Stimulated activated CD8-positive, alpha-beta memory T cell treated with anti-CD3 and anti-CD28 coated beads, Interleukin-7, amount 100 ng/mL, for 1 hour (primary cell): ENCODE measurements at places on chromosomes 6 and 20.

GRCh38 chr6:14518515-14519217 is 401.1 kb downstream of the CD83 start:
- DNase-seq, result no peak

- DNase-seq, result no peak
These were observed 680.9 kb downstream of the MAFB start for GRCh38 chr20:40008177-40008576.

DNA sequence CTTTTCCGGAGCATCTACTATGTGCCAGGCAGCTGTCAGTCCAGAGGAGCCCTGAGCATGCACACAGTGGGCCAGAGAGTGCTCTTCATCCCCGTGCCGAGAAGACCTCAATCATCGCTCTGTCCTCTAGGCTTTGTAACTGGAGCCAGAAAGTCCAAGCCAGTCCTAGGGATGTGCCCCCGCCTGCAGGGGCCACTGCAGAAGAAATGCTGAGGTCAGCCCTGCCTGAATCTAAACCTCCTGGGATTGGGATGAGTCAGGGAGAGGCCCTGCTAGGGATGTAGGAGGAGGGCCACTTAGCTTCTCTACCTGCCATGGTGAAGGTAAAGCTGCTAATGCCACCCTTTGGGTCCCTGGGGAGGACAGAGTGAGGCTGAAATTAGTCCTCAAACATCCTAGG is 146.8 kb downstream of the CDC5L start:
- DNase-seq, result no peak

DNA sequence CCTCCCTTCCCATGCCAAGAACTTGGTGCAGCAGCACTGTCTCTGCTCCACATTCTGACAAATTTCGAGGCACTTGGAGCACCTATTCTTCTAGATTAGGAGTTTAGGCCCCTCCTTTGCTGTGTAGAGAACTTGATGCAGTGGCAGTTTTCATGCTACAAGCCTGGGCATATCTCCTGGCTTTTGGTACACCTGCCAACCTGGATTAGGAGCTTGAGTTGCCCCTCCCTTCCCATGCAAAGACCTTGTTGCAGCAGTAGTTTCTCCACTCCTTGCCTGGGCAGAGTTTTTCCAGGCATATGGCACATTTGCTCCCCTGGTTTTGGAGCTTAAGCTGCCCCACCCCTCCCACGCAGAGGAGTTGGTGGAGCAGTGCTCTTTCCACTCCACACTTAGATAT is 956.1 kb downstream of the EYS start:
- DNase-seq, result no peak

- no peak for DNase-seq
These were observed 101.1 kb upstream of the ID4 start for GRCh38 chr6:19736066-19736465.

DNA sequence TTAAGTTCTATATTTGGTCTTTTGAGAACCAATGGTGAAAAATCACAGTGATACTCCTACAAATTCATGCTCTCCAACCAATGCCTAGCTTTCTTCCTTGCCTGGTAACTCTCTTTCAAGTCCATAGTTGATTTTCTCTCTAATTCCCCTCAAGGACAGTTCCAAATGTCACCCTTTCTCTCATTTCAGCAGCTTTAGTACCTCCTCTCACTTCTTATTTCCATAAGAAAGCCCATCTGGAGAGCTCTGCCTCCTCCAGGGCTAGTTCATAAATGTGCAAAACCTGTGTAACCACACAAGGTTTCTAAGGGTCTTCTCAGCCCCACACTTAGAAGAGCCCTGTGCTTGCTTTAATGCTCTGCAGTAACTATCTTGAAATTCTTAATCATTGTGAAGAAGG is 155.4 kb upstream of the PLCB4 start:
- no peak for DNase-seq

DNA sequence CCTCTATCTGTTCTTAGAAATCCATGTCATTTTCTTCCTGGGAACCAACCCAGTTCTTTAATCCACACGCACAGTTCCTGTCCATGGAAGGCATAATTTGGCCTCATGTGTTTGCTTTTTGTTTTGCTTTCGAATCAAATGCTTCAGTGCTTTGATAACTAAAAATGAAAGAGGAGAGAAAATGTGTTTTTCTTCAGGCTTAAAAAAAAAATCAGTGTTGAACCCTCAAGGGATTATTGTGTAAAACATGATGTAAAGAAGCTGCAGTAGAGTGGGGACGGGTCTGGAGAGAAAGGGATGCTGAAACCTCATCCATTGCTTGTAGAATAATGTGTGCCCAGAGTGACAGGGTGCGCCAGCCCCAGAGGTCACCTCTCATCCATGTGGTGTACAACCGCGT is 197.5 kb upstream of the JARID2 start:
- DNase-seq, result no peak

GRCh38 chr6:45838451-45838850 is 177.2 kb downstream of the CLIC5 start:
- DNase-seq, result no peak

- DNase-seq, result no peak
These were observed 4.8 kb downstream of the GMNN start for GRCh38 chr6:24779416-24780016.

DNA sequence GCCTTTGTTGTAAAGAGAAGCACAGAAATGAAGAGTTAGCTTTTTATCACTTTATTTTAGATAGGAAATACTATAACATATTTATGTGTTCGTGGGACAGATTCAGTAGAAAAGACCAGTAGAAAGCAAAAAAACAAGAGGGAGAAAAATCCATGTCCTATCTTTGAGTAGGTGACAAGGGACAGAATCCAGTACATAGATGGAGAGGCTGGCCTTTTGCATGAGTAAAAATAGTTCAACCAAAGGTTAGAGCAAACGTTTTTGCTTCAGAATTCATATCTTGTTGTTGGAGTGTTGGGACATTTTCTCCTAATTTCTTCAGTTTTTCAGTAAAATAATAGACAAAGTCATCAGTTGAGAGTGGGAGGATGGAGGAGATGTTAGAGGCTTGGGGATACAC is 19.6 kb upstream of the FAM83B start:
- DNase-seq, result no peak

DNA sequence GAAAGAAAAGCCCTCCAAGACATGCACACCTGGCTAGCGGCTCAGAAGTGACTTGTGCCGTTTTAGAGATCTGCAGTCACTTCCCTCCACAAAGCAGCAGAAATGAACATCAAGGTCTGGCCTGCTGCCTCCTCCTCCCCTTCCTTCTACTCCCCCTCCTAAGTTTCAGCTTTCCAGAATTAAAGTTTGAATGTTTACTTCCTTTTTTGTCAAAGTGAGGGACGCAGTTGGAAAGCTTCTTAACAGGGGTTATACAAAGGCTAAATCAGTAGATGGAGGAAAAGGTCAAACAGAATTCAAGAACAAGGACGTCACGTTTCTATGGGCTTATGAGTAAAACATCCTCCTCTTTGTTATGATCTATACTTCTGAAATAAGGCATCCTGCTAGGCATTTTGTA is 227.7 kb downstream of the SLC35F1 start:
- DNase-seq, result no peak

DNA sequence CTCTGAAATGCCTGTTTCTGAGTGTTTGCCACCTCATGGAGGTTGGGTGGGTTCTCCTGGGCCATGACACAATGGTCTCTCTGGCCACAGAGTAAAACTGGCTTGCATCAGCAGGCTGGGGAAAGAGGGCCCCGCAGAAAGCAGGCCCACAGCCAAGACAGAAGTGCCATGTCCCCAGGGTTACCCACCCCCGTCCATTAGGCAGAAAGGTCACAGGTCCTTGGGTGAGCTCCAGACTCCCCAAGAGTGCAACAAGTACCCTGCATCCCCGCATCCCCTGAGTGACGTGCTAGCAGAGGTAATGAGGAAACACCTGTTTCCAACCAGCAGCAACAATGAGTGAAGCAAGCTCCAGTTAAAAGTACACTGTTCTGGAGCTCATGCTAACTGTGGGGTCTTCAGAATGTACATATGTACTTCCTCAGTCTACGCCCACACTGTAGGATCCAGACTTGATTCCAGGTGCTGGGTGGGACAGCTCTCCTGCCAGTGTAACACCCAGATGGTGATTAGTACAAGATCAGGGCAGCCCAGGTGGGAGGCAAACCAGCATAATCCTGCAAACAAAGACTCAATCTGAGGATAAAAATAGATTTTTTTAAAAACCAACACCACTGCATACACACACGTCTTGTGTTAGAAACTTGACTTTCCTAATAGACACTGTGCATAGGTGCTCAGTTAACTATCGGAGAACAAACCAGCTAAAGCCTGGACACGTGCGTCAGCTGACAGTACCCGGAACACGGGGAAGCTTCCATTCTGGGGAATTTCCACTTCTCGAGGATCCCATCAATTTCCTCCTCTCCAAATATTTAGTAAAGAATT is 31.5 kb downstream of the RRBP1 start:
- no peak for DNase-seq

- no peak for DNase-seq
These were observed 8.6 kb downstream of the HS3ST5 start for GRCh38 chr6:114334237-114334636.

DNA sequence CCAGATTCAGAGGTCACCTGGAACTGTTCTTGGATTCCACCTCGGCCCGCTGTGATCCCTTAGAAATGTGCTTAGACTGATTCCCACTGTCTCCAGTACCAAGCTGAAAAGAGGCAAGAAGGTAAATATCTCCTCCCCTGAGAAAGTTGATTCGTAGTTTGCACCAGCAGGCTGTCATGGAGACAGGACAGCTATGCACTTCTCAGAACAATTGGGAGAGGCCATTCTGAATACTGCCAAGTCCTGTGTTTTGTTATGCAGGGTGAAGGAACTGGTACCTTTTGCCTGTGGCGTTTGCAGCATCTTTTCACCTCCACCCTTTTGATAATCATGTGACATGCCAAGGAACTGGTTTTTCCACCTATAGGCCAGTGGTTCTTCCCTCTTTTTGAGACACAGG is 58.2 kb upstream of the RNGTT start:
- DNase-seq, result no peak

GRCh38 chr20:33925867-33926266 is 67.8 kb upstream of the RALY start:
- DNase-seq, result no peak

DNA sequence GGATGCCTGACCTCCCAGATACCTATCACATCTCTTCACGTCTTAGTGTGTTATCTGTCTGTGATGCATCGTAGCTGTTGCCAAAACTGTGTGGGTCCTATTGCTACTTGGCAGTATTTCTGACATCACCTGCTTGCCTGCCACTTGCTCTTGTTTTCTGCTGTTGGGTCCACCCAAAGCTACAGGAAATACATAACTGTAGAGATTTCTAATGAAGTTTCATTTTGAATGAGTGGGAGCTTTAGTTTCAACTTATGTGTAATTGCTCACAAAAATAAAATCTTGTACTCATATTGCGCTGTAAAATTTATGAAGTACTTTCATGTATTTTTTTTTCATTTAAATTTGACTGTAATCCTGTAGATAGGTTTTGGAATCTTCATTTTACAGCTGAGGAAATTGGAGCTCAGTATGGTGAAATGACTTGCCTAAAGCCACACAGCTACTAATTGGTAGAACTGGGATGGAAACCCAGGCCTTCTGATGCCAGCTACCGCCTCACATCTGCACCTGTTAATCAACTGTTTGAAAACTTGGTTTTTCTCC is 113.6 kb upstream of the MAN1A1 start:
- DNase-seq, result no peak

DNA sequence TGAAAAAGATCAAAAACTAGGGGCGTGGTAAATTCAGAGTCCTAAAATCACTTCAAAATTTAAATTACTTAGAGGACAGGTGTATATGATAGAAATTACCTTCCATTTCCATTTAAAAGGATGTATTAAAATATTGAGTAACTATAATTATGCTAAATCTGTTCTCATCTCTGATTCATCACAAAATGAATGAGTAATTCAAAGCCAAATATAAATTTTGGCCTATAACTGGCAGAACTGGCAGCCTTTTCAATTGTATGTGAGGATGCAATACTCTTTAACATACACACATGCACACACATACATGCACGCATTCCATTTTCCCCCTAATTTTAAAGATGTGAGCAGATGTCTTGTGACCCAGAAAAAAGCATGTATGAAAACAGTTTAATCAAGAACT is 194.6 kb downstream of the EPM2A start:
- no peak for DNase-seq

DNA sequence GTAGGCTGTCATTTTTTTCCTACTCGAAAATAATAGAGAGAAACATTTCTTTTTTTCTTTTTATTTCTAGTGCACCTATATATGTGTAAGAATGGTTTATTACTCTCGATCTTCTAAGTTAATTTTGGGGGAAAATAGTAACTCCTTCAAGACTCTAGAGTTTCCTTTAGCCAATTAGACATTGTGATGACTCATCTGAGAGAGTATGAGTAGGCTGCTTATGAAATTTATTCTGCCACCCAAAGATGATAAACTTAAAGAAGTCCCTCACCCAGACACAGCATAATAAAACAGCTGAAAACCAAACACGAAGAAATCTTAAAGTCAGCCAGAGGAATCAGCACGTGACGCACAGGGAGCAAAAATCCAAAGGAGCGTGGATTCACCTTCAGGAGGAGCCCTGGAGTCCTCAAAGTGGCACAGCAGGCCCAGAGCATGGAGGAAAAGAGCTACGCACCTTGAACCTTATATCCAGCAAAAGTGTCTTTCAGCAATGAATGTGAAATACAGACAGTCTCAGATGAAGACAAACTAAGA is 81.9 kb downstream of the ERMARD start:
- no peak for DNase-seq

- DNase-seq, result no peak
These were observed 548.9 kb upstream of the MARCKS start for GRCh38 chr6:113308266-113308665.

DNA sequence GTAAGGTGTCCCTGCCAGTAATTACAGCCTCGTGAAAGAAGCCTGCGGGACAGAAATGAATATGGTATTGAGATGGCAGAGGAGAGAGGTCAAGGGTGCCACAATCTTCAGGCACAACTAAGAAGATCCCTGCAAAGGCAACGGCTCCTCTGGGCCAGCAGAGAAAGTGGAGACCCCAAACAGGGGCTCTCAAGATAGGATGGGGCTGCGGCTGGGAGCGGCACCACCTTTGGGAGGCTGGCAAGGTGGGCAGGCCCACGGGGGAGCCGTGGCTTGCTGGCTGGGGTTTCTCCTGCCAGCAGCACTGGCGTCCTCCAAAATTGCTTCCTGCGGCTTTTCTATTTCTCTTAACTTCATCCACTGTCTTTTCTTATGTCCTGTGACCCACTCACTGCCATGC is 183.6 kb upstream of the QKI start:
- DNase-seq, result no peak

GRCh38 chr20:2653556-2654383 is 1.3 kb downstream of the NOP56 start:
- DNase-seq, result no peak

- no peak for DNase-seq
These were observed 97.1 kb upstream of the GRIK2 start for GRCh38 chr6:101296169-101296960.

GRCh38 chr6:142913036-142913510 is 31.9 kb downstream of the HIVEP2 start:
- no peak for DNase-seq

DNA sequence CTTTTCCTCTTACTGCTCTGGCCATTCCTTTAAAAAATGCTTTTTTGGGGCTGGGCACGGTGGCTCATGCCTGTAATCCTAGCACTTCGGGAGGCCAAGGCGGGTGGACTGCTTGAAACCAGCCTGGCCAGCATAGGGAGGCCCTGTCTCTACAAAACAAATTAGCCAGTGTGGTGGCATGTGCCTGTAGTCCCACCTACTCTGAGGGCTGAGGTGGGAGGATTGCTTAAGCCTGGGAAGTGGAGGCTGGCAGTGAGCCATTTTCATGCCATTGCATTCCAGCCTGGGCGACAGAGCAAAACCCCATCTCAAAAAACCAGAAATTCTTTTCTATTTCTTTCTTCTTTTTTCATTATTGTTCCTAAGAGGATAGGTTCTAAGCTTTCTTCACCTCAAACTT is 36.9 kb upstream of the RNF144B start:
- DNase-seq, result no peak

- no peak for DNase-seq
These were observed 75.9 kb upstream of the RGS17 start for GRCh38 chr6:153207006-153207405.
